ENCODE measurements at places on chromosomes 1 and 21.

DNA sequence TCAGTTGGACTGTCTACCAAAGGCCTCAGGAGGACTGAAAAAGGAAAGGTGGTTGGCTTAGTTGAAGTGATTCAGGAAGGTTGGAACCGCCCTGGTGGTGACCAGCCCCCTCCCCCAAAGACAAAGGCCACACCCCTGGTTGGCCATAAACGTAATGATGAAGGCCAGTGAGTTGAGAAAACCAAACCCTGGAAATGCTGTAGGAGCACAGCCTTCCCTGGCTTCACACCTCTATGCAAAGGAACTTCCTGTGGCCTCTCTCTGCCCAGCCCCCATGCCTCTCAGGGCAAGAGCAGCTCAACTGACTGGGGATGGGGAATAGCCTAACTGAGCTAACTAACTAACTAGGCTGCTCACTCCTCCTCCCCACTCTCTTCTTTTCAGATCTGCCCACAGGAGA is 90.4 kb downstream of the NPHP4 start:
- DNase-seq, result no peak

GRCh38 chr1:33640114-33640660 is 167.7 kb downstream of the ZSCAN20 start:
- DNase-seq, result no peak

- DNase-seq, result no peak
Measured at GRCh38 chr1:3685906-3686305, 33.6 kb downstream of the TP73 start.

GRCh38 chr1:153288634-153289275 is 24.0 kb downstream of the PGLYRP3 start:
- no peak for DNase-seq

DNA sequence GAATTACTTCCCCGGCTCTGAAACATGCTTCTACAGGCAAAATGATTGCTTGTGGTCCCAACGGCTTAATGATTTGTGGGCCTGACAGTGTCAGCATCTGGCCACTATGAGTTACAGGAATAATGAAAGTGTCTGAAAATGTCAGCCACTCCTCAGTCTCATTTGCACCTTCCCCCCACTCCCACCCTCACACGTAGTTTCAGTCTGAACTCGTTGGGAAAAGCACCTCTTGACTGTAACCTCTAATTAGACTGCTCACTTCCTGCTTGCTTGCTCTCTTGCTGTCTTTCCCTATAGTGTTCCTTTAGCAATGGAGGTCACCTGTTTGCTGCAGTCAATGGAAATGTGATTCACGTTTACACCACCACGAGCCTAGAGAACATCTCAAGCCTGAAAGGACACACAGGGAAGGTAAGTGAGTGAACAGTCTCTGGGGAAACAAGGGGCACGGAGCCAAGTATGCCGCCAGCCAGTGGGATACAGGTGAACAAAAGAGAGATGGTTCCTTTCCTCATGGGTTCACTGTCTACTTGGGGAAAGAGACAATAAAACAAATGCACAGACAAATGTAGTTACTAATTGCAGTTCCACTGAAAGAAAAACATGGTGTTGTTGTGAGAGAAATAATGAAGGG is 27.1 kb downstream of the CFAP57 start:
- DNase-seq, result no peak

GRCh38 chr1:64569411-64569810 is 99.5 kb downstream of the CACHD1 start:
- no peak for DNase-seq

- DNase-seq, result no peak
Measured at GRCh38 chr1:23947366-23947765, 12.3 kb upstream of the PNRC2 start.

DNA sequence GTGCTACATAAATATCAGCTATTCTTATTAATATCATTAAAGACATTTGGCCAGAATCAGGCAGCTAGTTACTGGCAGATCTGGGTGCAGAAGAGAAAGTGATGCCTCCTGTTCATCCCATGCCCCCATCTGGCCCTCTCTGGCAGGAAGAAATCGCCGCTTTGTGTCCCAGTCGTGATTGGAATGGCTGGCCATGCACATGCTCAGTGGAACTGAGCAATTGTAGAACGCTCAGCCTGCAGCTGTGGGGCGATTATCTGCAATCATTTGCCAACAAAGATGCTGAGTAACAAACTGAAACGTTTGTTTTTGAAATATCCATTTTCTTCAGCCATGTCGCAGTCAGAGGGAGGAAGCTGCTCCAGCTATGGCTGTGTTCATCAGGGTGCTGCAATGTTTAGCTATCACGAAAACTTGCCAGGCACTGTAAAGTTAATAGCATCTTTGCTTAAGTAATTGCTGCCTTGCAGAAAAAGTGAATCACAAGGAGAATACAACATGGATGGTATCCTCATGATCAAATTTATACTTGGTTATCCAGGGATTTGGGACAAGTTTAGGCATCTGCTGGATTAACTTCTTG is 36.5 kb downstream of the NGF start:
- no peak for DNase-seq

GRCh38 chr1:154622503-154623039 is 14.6 kb upstream of the ADAR start:
- no peak for DNase-seq

DNA sequence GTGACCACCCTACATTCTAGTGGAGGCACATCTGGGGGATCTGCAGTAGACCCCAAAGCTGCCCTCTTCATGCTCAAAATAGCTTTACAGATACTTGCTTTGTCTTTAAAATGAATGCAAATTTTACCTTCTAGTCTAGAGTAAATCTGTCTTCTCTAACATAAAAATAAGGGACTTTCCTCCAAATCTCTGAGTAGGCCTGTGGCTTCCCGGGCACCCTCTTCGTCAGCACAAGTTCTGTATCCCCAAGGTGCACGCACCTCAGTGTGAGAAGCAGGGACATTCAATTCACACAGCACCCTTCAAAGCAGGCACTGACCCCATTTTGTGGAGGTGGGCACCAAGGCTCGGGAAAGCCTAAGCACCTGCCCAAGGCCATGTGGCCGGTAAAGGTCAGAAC is 19.0 kb downstream of the MEF2D start:
- no peak for DNase-seq

GRCh38 chr1:160628799-160629263 is 18.0 kb downstream of the SLAMF1 start:
- DNase-seq, result no peak

DNA sequence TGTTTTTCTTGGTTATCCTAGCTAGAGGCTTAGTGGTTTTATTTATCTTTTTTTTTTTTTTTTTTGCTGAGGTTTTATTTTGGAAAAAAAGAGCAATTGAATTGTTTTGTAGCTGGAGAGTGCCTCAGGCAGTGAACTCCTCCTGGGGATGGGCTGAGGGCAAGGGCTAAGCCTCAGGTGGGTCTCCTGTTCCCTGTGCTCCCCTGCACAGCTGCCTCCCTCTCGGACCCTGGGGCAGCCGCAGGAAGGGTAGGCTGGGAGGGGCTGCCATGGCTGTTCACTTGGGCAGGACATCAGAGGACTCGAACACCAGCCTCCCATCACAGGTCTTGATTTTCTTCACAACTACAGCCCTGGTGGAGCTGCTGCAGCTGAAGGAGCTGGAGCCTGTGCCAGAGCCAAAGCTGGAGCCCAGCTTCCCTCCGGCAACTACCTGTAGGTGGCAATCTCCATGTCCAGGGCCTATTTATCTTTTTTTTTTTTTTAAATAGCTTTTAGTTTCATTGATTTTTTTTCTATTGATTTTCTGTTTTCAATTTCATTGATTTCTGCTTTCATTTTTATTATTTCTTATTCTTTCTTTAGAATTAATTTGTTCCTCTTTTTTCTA is 28.9 kb downstream of the LEPR start:
- DNase-seq, result no peak

DNA sequence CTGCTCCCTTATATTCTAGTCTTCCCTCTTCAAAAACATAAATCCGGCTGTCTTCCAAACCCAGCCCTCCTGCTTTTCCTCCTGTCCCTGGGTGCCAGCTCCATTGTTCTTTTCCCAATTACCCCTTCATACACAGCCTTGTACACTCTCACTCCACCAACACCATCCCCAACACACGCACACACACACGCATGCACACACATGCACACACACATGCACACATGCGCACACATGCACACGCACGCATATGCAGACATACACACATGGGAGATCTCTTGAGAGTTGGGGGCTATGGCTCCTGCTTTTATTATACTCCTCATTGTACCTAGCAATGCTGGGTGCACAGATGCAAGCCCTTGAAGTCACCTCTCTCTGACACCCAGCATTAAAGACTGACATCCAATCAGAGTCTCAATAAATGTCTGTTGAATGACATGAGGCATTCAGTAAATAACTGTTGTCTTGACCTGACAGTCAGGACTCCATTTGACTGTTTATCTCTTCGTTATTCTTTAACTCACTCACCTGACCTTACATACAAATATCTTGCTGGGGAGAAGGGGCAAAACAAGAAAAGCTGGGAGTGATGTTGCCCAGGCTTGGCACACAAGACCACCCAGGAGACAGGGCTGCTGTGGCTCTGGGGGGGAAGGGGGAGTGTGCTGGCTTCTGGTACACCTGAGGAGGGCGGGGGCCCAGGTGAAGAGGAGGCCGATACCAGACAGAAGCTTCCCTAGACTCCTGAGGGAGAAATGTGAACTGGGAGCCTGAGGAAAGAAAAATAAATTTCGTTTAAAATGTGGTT is 16.0 kb downstream of the ABCA4 start:
- DNase-seq, result no peak

DNA sequence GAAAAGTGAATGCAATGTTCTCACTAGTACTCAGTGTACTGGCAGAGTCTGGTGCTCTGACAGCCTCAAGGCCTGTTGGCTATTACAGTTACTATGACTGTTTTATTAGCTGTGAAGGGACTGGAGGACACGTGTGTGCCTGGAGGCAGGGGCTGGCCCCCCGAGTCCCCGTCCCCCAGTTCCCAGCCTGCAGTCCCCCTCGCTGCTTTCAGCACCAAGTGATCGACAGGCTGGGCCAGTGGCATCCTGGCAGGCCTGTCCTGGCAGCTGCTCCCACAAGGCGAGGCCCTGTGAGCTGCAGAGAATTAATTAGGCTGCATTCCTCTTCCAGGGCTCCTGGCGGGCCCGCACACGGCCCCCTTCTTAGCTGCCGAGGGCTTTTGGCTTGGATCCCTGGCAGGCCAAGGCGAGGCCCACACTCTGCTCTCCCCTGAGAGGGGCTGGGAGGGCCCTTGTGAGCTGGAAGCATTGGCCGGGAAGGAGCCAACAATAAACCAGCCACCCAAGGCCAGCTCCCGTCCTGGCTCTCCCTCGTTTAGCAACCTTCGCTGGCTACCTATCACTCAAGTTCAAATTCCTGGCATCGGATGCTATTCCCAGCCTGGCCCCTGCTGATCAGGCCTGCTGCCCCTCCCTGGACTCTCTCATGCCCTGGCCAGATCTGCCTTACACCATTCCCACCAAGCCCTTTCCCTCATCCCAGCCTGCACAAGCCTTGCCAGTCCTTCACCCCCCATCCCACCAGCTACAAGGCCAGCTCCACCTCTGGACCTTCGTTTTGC is 9.8 kb downstream of the EDN2 start:
- DNase-seq, result no peak

- no peak for DNase-seq
Measured at GRCh38 chr21:35394634-35395369, 345.7 kb upstream of the RUNX1 start.

DNA sequence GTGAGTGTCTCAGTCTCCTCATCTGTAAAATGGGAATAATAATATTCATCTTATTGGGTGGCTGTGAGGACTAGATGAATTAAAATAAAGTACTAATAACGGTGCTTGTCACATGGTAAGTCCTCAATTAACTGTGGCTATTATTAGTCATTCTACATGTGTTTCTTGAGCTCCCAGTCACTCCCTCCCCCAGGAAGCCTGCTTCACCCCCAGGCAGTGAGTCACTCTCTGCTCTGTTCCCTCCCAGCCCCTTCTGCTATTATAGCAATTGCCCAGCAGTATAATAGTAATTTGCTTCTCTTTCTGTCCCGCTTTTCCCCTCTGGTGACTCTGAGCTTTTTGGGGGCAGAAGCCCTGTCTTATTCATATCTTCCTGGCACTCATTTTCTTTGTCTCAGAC is 102.0 kb downstream of the BEND5 start:
- no peak for DNase-seq

DNA sequence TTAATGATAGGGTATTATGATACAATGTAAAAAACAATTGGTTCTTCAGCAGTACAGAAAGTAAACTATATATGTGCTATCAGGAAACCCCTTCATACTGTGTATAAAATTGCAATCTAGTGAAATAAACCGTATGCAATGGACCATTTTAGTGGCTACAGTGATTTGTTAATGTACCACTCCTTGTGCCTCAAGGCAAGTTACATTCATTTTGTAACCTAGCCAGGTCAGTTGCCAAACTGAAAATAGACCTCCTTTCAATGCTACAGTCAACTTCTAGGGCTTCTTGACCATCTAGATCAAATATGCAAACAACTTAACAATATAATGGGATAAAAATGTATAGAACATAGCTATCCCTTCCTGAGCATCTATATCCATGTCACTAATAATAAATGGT is 52.0 kb upstream of the RAVER2 start:
- no peak for DNase-seq

- DNase-seq, result no peak
Measured at GRCh38 chr1:85058786-85059185, 10.5 kb upstream of the MCOLN3 start.

- no peak for DNase-seq
Measured at GRCh38 chr1:241212628-241213027, 144.4 kb downstream of the RGS7 start.

GRCh38 chr1:34923490-34923889 is 6.0 kb downstream of the DLGAP3 start:
- no peak for DNase-seq

- DNase-seq, result no peak
Measured at GRCh38 chr1:78122389-78122788, 76.6 kb downstream of the GIPC2 start.

GRCh38 chr1:933603-933940 is 9.8 kb downstream of the SAMD11 start:
- DNase-seq, result no peak

DNA sequence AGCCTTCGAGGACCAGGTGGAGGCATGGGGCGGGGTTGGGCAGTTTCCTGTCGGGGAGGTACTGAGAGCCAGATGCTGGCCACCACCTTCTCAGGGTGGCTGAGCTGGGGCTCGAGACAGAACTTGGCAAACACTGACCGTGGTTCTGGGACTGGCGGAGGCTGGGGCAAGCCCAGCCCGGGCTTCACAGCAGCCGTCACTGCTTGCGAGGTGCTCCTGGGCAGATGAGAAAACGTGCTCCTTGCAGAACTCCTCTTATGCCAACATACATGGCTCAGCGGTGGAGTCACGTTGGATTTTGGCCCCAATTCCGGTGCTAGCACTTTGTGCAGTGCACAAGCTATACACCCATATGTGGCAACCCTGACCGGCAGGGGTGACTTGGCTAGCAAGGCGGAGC is 69.2 kb downstream of the RUNX3 start:
- no peak for DNase-seq

DNA sequence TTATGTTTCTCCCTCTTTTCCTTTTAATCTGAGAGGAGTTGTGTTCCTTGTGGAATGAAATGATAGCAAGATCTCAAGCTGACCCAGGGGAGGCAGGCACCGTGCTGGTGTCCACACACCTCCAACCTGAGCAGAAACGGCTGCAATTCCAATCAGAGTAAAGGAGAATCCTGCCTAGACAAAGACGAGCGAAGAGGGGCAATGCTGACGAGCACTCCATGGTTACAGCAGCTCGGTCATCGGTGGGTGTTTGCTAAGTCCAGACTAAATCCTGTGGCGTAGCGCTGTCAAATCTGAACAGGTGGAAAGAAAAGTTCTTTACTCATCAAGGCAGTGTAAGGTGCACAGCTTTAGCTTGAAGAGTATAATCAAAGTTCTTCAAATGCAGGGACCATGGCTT is 74.8 kb downstream of the PLD5 start:
- no peak for DNase-seq

- no peak for DNase-seq
Measured at GRCh38 chr1:119483441-119484200, 23.4 kb upstream of the HSD3B1 start.

Measured in omental fat pad (tissue), 4 donors.